ENCODE measurements at places on chromosomes 16 and 17. TPM values are rescaled to one million over a fixed set of nuclear protein-coding genes. Genes with fewer than 3 reads are reported as not detected.
A peak's percentile ranks its signal among the peaks of the same experiment; 100 is the strongest.

TAT gene
- total RNA-seq: not detected

CACNG1 gene
- total RNA-seq: not detected

KRTAP9-8 gene
- total RNA-seq: not detected

PHOSPHO1 gene
- not detected for total RNA-seq

ZFP3 gene
- 0.19 TPM for total RNA-seq

GRCh38 chr16:65950211-65950610 is 416.3 kb upstream of the CDH5 start:
- H3K4me1 ChIP-seq: no peaks in the 10 kb centered on the region
- no peak for DNase-seq
- no peaks in the 10 kb centered on the region for H3K36me3 ChIP-seq
- H3K27me3 ChIP-seq: peaks cover 22% of the 10 kb centered on the region
- no peak overlapping the region for H3K4me3 ChIP-seq

DNA sequence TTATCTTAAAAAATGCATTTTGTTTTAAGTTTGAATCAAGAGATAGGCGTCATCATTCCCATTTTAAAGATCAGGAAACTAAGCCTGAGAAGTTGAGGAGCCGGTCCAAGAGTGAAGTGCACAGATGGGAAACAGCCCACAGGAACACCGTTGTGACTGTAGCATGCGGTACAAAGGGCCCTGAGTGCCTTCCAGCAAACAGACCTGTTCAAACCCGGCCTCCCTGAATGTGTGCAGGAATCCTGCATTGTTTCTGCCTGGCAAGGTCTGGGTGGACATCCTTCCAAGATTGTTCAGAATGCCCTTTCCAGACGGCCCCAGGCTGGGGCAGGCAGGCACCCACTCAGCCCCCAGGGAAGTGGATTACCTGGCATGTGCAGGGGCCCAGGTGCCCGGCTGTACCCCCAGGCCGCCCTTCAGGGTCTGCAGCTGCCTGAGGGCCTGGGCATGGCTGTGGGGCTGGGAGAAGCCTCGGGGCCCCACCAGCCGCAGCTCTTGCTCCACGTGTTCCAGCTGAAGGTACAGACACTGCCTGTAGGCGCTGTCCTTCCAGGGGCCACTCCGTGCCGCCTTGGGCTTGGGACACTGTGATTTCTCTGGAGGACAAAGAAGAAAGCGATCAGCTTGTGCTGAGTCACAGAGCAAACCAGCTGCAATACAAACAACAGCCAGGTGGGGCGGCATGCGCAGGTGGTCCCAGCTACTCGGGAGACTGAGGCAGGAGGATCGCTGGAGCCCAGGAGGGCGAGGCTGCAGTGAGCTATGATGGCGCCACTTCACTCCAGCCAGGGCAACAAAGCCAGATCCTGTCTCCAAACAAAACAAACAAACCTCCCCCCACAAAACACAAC is 45.0 kb upstream of the GCSH start:
- no peak overlapping the region for H3K27ac ChIP-seq
- peaks cover 12% of the 10 kb centered on the region for H3K4me1 ChIP-seq
- no peaks in the 10 kb centered on the region for H3K36me3 ChIP-seq
- no peak overlapping the region for H3K4me3 ChIP-seq
- peaks cover 12% of the 10 kb centered on the region for H3K27me3 ChIP-seq

DNA sequence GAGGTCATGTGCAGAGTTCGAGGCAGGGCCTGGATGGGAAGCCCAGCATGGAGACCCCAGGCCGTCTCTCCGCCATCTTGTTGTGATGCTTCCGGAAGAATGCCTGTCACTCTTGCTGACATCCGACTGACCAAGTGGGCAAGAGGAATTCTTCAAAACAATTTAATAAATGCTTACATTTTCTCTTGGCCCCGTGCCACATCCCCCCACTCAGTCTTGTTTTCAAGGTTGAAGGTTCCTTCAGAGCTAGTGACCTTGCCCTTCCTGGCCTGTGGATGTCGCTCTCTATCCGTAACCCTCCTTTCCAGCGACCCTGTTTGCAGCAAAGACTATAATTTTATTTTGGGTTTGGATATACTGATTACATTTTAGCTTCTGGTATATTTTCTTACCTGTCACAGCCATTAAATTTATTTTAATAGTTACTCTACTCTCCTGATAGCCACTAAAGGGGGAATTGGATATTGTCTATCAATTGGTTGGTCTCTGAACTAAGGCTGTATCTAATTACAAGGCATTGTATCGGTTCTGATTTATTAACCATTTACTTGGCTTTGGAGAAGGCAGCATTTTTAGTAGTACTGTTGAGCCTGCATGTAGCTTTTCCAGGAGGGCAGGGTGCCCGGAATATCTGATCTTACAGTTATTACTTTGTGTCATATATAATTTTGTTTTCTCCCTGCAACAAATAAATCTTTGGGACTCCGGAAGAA is 264.5 kb downstream of the WWOX start:
- no peak for DNase-seq
- H3K4me1 ChIP-seq: no peaks in the 10 kb centered on the region
- H3K4me3 ChIP-seq: no peak overlapping the region
- no peak overlapping the region for H3K27ac ChIP-seq

GRCh38 chr17:47983492-47984223 is 12.7 kb downstream of the CDK5RAP3 start:
- H3K4me3 ChIP-seq: no peak overlapping the region
- H3K27me3 ChIP-seq: no peaks in the 10 kb centered on the region
- DNase-seq: no peak
- H3K4me1 ChIP-seq: peaks cover 9% of the 10 kb centered on the region
- H3K36me3 ChIP-seq: peaks cover 7% of the 10 kb centered on the region

DNA sequence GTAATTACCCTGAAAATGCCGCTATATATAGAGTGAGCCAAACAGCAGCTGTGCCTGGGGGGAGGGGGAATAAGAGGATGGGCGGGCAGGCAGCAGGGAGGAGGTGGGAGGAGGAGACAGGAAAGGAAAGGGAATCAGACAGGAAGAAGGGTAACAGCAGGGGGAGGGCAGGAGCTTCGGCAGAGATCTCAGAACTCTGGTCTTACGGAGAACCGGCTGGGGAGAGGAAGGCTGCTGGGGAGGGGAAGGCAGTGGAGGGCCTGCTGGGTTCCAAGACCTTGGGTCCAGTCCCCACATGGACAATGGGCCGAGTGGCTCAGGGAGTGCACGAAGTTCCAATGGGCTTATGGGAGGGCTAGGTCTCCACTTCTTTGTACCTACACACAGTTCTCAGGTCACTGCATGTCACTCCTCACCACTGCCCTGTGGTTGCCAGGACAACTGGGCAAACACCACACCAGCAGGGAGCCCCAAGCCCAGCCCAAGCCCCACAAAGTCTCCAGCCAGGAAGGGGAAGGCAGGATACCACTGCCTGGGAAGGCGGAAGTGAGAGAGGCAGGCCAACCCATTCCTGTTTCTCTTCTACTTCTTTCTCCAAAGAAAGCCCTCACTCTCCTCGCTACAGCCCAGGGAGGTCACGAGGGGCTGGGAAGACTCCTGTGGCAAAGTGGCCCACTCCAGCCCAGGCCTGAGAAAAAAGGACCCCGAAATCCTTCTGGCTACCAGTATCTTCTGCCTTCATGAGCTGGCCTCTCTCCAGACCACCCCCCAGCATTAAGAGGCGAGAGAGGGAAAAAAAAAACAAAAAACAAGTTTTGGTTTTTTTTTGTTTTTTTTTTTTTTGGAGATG is 25.3 kb downstream of the G6PC3 start:
- peaks cover 2% of the 10 kb centered on the region for H3K27me3 ChIP-seq
- peak overlapping the region; percentile 82 for H3K4me3 ChIP-seq
- peaks cover 45% of the 10 kb centered on the region for H3K4me1 ChIP-seq
- H3K27ac ChIP-seq: peak overlapping the region; percentile 99
- DNase-seq: peak; percentile 88
- peaks cover 6% of the 10 kb centered on the region for H3K36me3 ChIP-seq

DNA sequence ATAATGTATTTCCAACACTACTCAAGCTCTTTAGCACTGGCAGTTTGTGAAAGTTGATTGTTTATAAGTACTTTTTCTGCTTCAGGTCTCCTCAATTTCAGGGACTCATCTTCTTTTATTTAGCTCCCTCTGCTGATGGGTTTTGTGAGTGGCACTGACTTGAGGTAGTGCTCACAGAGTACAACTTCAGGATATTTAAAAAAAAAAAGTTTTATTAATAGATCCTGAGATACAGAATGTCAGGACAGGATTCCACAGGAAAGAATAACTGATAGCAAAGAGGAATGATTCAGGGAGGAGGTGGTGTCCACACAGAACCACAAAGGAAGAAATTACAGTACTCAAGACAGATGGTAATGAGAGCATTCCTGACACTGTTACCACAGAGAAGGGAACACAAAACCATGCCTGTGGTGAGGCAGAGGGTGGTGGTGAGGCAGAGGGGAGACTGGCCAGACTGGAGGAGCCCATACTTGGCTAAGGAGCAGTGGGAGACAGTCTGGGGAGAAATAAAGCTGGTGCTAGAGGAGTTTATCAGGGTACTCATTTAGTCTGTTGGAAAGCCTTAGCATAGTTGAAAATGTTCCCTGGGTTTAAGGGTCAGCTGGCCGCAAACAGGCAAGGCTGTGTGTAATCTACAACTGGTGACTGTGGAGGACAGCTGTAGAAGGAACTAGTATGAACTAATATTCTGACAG is 63.7 kb downstream of the SPAG9 start:
- H3K36me3 ChIP-seq: no peaks in the 10 kb centered on the region
- H3K4me1 ChIP-seq: peaks cover 44% of the 10 kb centered on the region
- no peaks in the 10 kb centered on the region for H3K27me3 ChIP-seq
- peak overlapping the region; percentile 90 for H3K27ac ChIP-seq
- peak; percentile 94 for DNase-seq

- H3K27ac ChIP-seq: peak overlapping the region; percentile 87
- H3K4me3 ChIP-seq: peak overlapping the region; percentile 59
- DNase-seq: peak; percentile 72
- H3K36me3 ChIP-seq: peaks cover 15% of the 10 kb centered on the region
These were observed 201.7 kb upstream of the NLRP1 start for GRCh38 chr17:5785867-5786509.

DNA sequence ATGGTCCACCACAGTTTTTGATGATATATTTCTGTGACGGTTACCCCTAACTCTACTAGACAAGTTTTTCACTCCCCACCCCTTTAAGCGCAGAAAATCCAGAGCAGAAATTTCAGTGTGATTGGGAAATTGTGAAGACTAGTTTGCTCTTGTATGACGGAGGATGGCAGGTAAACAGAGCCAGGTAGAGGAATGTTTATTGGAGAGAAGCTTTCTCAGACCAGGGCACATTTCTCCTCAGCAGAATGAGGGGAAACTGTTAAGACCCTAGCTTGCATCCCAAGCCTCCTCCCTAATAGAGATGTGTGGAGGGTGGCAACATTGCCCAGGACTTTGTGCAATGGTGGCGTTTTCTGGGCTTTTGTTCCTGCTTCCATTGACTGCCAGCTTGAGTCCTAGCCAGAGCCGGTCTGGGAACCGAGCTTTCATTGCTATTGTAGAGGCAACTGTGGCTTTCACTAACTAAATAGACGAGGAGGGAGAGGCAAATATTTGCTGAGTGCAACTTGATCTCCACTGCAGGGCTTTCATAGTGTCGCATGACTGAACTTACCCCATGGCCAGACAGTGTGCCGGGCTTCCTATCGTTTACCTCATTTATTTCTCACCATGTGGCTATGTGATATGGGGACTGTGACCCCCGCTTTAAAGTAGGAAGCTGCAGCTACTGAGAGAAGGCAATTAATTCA is 159.6 kb upstream of the MPHOSPH6 start:
- H3K27me3 ChIP-seq: no peaks in the 10 kb centered on the region
- H3K27ac ChIP-seq: no peak overlapping the region
- no peaks in the 10 kb centered on the region for H3K4me1 ChIP-seq

- H3K27ac ChIP-seq: peak overlapping the region; percentile 90
- no peak for DNase-seq
- peak overlapping the region; percentile 56 for H3K4me3 ChIP-seq
- H3K27me3 ChIP-seq: no peaks in the 10 kb centered on the region
- H3K36me3 ChIP-seq: peaks cover 17% of the 10 kb centered on the region
- peaks cover 88% of the 10 kb centered on the region for H3K4me1 ChIP-seq
These were observed 63.0 kb downstream of the SMG6 start for GRCh38 chr17:2240541-2240940.

- no peak for DNase-seq
- no peaks in the 10 kb centered on the region for H3K36me3 ChIP-seq
These were observed 142.4 kb downstream of the TOX3 start for GRCh38 chr16:52404546-52404945.

Measured in HFFc6 (cell line).